ENCODE measurements at places on chromosomes 16 and 17.

GRCh38 chr17:76601065-76601464, 15.4 kb upstream of the ST6GALNAC2 start:
- no peak for DNase-seq

DNA sequence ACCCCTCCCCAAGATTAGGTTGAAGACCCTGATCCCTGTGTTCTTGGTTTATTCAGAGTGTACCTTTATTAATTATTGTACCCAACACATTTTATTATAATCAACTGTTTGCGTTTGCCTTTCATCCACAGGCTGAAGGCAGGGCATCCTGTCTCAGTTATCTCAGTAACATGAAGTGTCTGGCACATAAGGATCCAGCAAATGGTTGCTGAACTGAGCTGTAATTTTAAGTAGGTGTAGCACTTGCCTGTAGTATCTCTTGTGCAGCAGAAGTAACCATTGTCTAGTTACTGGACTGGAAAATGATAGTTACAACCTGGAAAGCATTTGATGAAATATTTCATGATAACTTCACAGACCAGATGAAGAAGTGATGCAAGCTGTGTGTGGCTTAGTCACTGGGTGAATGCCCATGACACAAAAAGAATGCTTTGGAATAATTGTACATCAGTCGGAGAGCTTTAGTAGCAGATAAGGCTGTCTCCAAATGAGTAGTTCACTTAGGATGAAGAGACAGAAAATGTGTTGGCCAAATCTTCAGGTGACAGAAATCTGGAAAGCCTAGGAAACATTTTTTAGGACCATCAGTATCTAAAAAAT, 56.6 kb downstream of the ESRP2 start:
- no peak for DNase-seq

- DNase-seq, result no peak
Observed at GRCh38 chr17:2378905-2379304, 22.0 kb downstream of the MNT start.

GRCh38 chr16:82037666-82038065, 2.6 kb downstream of the HSD17B2 start:
- DNase-seq, result no peak
